Glutamatergic neuron (in vitro differentiated cells): ENCODE measurements at places on chromosomes 1 and 21. TPM values are rescaled to one million over a fixed set of nuclear protein-coding genes. Genes with fewer than 3 reads are reported as not detected.

DNA sequence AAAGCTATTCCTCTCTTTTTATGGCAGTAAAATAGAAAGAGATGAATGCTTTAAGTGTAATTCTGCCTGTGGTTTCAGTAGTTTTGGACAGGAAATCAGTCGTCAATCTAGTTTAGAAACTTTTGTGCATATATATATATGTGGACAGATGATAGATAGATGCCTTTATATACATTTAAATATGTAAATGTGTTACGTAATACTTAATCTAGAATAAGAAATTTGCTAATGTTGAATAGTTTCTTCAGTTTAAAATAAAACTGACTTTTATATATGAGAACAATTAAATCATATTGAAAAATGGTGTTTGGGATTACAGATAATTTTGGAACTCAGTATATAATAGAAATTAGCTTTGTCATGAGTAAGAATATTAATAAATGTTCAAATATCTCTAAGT is 1165.7 kb upstream of the NCAM2 start:
- DNase-seq: no peak

- DNase-seq: no peak
Measured at GRCh38 chr1:41795205-41795762, 123.4 kb downstream of the HIVEP3 start.

DNA sequence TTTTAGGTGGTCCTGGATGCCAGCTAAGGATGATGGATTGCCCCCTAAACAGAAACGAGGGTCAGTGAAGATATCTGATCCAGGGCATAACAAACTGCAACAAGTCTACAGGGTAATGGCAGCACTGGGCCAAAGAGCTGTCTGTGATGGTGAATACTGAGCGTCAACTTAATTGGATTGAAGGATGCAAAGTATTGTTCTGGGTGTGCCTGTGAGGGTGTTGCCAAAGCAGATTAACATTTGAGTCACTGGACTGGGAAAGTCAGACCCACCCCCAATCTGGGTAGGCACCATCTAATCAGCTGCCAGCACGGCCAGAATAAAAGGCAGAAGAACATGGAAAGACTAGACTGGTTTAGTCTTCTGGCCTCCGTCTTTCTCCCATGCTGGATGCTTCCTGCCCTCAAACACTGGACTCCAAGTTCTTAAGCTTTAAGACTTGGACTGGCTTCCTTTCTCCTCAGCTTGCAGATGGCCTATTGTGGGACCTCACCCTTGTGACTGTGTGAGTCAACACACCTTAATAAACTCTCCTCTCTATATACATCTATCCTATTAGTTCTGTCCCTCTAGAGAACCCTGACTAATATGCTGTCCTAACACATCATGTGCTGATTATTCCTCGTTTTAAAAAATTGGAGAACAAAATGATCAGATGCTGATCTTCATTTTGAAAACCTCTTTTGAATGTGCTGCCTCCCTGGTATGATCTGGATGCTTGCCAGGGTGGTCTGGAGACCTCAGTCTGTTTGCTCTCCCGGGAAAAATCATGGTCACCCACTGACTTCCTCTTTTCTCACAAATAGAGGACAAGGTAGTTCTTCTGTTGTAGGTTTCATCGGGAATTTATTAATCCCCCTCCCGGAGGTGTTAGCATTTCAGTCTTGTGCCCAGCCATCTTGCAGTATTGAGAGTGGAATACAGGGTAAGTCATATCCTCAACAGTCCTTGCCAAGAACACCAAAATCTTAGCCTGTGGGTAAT is 234.7 kb downstream of the SETD4 start:
- no peak for DNase-seq

DNA sequence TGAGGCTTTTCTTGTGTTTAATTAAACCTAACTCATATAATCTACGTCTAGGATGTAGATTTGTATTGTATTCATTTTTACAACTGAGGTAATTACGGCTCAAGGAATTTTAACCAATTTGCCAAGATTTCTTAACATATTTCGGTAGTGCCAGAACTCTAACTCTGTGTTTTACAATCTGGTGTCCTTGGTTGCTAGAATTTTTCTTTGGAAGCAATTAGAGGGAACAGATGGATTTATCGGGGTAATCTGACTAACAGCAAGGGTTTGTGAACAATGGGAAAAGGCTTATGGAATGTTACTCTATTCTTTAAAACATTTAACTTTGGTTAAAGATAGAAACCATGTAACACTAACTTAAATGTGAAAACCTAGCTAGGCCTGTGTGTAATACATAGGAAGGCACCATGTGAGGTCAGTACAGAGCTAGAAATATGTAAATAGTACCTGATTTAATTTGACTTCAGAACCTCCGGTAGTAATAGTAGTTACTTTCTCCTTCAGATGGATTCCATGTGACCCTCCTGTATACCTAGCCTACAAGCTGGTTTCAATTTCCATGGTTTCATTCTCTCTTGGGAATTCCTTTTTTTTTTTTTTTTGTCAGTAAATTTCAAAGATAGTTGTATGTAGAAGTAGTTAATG is 1.2 kb downstream of the MTF2 start:
- DNase-seq: no peak

- no peak for DNase-seq
Measured at GRCh38 chr21:31335957-31336738, 7.9 kb downstream of the TIAM1 start.

- DNase-seq: no peak
Measured at GRCh38 chr1:153357076-153357852, 390 bp upstream of the S100A9 start.

DNA sequence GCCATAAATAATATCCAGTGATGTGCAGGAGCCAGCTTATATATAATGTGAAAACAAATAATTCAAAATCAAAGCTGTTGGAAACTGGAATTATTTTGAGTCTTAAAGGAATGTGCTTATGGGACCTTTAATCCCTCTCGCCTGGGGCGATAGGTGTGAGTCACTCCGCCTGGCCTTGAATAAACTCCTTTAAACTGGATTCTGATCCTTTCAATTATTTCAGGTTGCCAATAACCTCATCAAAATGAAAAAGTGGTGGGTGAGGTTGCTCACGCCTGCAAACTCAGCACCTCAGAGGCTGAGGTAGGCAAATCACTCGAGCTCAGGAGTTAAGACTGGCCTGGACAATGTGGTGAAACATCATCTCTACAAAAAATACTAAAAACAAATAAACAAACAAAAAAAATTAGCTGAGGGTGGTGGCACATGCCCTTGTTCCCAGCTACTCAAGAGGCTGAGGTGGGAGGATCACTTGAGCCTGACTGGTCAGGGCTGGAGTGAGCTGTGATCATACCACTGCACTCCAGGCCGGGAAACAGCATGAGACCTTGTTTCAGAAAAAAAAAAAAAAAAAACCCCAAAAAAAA is 11.4 kb upstream of the SLC2A5 start:
- DNase-seq: no peak

DNA sequence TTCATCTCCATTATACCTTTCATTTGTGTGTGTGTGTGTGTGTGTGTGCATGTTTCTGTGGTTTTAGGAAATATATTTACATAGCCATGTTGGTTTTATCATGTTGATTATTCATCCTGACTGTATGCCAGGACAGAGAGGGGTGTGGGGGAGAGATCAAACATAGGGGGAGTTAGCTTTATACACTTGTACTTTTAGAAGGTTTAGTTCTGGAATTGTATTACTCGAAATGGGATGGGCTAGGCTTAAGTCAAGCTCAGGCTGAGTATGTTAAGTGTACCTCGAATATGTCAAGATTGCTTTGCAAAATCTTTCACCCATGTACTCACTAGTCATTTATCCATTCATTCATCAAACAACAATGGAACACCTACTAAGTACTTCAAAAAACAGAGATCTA is 123.3 kb downstream of the HMCN1 start:
- DNase-seq: no peak

- no peak for DNase-seq
Measured at GRCh38 chr1:107698161-107698560, 266.8 kb downstream of the VAV3 start.

GRCh38 chr1:23561076-23561812 is 1.9 kb upstream of the ID3 start:
- DNase-seq: no peak

DNA sequence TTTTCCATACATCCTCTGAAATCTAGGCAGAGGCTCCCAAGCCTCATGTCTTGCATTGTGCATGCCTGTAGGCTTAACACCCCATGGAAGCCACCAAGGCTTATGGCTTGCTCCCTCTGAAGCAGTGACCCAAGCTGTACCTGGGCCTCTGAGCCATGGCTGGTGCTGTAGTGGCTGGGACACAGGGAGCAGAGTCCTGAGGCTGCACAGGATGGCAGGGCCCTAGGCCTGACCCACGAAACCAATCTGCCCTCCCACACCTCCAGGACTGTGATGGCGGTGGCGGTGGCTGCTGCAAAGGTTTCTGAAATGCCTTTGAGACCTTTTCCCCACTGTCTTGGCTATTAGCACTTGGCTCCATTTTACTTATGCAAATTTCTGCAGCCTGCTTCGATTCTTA is 429.5 kb downstream of the NPHP4 start:
- DNase-seq: no peak

DNA sequence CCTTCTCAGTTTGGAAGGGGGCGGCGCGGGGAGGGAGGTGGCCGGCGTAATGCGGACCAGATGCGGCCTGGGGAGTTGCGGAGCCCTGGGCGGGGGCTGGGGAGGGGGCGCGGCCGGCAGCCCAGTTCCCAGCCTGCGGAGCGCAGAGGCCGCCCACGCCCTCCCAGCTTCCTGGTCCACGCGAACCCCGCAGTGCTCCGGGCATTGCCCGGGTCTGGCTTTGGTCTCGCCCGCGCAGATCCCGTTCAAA is 695 bp downstream of the DMBX1 start:
- DNase-seq: no peak

DNA sequence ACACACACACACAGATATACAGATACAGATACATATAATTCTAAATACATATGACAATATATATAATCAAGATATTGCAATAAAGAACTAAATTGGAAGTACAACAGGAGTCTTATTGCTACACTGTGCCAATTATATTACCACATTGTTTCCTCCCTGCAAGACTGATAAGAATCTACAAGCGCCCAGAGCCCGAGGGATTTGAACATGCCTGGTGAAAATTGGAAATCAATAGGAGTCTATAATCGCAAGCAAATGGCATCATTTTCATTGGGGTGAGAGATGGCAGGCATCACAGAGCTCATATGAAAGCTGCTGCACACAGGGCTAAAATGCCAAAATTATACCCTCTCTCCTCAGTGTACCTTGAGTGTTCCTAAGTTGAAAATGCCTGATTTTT is 152.9 kb upstream of the PTBP2 start:
- peak; percentile 73 for DNase-seq

GRCh38 chr21:32719085-32719484 is 8.7 kb downstream of the SYNJ1 start:
- DNase-seq: no peak

DNA sequence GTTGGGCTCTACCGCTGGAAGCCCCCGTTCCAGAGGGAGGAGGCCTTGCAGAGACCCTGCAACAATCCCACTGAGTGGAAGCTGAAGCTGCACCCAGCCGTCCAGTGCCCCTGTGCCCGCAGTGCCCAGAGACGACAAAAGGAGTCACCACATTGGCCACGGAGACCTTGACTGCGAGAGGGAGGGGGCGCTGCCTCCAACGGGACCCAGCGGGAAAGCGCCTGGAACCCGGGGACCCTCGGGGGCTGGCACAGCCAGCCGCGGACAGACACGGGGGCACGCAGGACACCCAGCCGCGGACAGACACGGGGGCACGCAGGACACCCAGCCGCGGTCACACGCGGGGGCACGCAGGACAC is 22.5 kb downstream of the CFAP74 start:
- no peak for DNase-seq

DNA sequence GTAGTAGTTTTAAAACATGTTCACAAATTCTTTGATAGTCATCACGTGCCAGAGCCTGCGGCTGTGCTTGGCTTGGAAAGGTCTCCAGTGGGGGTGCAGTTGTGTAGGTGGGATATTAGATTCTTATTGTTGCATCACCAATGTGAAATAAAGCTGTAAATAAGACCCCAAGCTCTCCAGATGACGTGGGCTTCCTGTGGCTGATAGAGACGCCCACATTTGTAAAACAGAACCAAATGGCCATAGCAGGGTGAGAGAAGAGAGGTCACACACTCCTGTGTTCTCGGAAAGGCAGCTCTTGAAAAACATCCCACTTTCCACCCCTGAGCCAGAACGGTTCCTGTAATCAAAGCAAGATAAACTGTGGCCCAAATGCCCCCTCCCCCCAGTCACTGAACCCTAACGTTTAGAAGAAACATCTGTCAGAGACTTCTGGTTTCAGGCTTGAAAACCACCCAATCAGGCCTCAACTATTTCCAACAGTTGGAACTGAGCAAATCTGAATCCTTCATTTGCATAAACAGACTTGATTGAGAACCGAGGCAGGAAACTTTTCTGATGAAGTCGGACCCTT is 6.6 kb upstream of the NTPCR start:
- DNase-seq: no peak

DNA sequence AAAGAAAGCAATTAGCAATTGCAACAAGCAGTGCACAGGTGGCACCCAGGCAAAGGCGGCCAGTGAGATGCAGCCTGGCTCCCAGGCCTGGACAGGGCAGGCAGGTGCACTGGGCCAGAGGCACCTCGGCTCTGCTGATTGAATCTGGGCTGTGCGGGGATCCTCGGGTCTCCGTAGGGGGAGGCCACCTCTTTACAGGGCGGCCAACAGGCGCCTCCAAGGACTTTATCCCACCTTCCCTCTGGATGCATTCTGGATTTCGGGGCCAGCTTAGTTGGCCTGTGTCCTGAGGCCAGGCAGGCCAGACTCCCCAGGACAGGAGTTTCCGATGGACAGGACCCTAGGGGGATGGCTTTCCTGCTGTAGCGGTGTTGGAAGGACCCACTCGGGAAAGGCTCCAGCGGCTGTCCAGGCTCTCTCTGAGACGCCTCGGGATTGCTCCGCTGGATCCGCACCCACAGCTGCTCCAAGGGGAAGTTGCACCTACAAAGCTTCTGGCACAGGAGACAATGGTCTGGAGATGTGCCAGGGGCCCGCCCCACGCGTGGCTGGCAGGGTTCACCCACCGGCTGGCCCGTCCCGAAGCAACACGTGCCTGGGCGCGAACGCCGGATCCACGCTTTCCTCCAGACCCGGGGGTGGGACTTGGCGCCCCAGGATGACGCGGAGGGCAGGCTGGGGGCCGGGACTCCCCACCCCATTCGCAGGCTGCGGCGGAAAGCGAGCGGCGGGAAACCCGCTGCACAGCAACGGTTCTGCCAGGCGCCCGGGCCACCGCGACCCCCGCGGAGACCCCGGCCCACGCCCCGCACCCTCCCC is 810 bp downstream of the SLC19A1 start:
- peak; percentile 36 for DNase-seq

GRCh38 chr1:163561580-163562295 is 240.0 kb downstream of the NUF2 start:
- DNase-seq: no peak

GRCh38 chr1:89890085-89890752 is 69.4 kb downstream of the LRRC8D start:
- no peak for DNase-seq

INAVA gene
- total RNA-seq: 2.4 TPM

FCGR2B gene
- not detected for total RNA-seq

LIN28A gene
- 97.3 TPM for total RNA-seq

BEND5 gene
- 34.8 TPM for total RNA-seq

RGS13 gene
- not detected for total RNA-seq
